ENCODE measurements at places on chromosomes 16 and 17.

GRCh38 chr17:30323262-30323894 is 10.5 kb downstream of the TMIGD1 start:
- peak; percentile 61 for DNase-seq

- DNase-seq = no peak
Measured at GRCh38 chr16:27321013-27321915, 7.5 kb downstream of the IL4R start.

DNA sequence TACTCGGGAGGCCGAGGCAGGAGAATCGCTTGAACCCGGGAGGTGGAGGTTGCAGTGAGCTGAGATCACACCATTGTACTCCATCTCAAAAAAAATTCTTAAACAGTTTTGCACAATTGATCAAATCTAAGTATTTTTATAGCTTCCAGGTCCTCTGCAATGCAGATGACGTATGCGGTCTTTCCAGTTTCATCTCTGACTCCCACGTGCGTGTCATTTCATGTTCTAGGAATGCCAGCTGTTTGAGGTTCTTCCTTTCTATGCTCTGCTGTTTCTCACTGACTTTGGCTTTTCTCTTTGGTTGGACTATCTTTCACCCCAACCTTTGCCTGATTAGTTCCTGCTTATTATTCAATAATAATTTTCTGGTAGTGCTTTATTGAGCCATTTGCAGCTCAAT is 16.2 kb downstream of the CHP2 start:
- DNase-seq = no peak

- no peak for DNase-seq
Measured at GRCh38 chr17:12815642-12816141, 26.4 kb downstream of the ARHGAP44 start.

- DNase-seq = no peak
Measured at GRCh38 chr17:32693194-32693897, 183.6 kb downstream of the MYO1D start.

DNA sequence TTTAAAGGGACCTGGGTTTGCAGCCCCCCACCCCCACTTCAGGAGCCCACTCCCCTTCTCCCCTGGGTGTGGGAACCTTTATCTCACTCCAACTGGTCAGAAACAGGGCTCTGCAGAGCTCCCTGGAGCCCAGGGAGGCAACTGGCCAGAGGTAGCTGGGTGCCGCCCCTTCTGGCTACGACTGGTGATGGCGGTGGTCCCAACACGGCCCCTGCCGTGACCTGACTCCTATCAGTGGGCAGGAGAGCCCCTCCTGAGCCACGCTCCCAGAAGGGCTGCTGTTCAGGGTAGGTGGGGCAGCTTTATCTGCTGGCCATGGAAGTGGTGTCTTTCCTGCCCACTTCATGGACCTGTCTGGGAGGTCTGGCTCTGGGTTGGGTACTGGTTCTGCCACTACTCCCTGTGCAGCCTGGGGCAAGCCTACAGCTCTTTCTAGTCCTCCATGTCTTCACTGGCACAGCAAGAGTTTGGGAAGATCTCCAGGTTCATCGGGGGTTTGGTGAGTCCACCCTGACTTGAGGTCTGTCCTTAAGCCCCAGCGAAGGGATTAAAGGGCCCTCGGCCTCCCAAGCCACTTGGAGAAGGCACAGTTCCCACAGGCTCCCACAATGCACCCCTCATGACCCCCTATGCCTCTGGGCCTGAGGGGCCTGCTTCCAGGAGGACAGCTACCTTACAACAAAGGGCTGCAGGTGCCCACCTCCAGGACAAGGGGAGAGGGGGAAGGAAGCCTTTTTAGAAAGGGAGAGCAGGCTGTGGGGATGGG is 5.5 kb upstream of the SREBF1 start:
- DNase-seq = no peak

DNA sequence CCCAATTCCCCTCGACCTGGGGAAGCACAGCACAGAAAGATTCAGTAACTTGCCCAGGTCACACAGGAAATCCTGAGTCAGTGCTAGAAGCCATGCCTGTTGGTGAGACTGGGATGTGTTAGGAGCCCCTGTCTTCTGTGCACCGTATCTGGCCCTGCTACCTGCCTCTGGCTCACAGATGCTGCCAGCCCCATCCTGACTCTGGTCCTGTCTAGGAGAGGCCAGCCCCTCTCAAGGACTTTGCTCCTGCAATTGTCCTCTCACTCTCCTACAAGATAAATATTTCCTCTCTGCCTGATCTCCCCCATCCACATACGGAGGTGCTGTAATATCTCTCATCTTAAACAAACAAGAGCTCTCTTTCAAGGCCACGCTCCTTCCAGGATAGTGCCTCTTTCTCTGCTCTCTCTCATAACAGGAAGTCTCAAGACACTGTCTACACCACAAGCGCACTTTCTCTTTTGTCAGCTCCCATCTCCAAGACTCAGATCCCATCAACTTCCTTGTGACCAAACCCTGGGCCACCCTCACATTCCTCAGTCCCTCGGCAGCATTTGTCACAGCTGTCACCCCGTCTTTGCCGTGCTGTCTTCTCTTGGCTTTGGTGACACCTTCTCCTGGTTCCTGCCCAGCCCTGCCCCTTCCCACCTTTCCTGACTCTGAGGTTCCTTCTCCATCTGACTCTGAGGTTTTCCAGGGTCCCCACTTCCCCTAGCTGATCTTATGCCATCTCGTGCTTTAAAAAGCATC is 1.9 kb downstream of the SLC13A2 start:
- no peak for DNase-seq

- DNase-seq = no peak
Measured at GRCh38 chr16:79188739-79189122, 411.8 kb downstream of the MAF start.

- no peak for DNase-seq
Measured at GRCh38 chr16:9318764-9319163, 227.3 kb downstream of the HAPSTR1 start.

DNA sequence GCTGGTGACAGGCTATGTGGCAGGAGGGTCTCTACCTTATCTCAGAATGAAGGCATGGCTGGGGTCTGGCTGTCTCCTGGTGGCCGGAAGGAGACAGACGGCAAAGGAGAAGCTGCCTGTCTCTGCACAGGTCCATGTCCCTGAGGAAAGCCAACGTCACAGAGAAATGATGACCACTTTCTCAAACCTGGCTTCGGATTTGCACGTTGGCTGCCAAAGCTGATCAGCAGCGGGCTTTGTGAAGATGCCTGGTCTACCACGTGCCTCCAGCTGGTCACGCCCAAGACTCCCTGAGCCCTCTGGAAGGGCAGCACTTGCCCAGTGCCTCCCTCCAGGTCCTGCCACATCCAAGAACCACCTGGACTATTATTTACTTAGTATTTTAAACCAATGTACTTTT is 8.4 kb downstream of the DEXI start:
- DNase-seq = no peak

DNA sequence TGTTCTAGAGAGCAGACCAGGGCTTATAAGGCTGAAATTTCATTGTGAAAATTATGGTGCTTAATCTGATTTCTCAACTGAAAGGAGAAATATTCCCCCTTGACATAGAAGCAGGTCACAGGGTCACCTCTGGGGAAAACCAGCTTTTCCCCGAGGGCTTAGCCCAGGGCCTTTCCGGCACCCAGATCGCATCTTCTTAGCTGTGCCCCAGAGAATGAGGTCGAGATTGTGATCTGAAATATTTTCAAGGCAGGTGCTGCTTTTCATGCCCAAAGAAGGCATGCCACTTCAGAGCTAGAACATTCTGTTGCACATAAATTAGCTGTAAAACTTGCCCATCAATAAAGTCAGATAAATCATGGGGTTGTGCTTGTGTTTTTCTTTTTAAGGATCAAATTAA is 25.4 kb upstream of the ARHGAP17 start:
- DNase-seq = no peak

GRCh38 chr16:8583732-8584131 is 6.6 kb downstream of the TMEM114 start:
- DNase-seq = no peak

GRCh38 chr16:12295395-12295794 is 318.9 kb downstream of the SNX29 start:
- DNase-seq = no peak

DNA sequence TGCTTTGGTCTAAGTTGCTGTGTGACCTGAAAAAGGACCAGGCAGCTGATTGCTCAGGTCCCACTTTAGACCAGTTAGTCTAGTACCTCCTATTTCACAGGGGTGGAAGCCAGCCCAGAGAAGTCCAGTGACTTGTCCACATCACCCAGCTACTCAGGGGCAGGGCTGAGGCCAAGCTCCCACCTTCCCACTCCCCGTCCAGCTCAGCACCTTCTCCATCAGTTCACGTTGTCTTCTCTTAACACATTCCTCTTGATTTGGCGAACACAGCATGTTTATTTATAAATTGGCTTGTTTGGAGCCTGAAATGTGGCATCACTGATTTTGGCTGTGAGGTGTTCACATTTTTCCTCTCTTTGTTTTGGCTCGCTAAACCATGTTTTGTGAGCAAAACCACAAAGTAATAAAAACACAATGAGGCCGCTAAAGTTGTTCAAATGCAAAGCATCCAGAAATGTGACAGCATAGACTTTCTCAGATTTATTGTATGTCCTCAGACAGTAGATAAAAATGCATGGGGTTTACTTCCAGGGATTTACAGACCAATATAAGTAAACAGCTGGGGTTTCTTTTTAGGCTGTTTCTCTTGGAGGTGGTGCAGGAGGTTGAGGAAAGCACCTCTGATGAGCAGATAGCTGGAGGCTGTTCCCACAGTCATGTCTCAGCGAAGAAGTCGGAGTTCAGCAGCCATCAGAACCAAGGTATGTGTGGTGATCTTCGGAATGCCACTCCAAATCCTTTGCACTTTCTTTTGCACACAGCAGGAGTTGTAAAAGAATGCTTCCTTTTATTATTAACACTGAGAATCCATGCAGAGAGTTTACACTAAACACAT is 88.4 kb downstream of the PLXDC1 start:
- DNase-seq = no peak

DNA sequence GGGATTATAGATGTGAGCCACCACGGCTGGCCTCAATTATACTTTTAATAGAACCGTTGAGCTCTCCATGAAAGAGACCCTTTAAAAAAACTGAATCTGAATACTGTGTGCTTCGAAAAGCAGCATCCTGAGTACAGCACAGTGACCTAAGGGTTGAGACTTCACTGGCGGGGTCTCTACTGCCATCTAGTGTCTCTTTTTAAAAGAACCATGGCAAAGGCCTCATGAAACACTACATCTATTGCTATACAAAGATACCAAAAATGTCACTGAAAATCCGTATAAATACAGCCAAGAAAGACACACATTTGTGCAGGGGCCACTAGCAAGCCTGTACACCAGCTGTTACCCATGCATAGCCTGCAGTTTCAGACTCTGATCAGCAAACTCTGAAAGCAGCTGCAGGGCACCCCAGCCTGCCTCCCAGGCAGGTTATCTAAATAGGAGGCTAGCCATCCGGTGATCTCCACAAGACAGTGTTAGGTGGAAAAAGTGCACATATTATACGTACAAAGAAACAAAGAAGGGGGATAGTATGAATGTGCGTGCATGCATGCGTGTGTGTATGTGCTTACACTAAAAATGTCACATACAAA is 35.3 kb downstream of the NPLOC4 start:
- DNase-seq = peak; percentile 20

GRCh38 chr16:72902206-72902605 is 145.7 kb downstream of the ZFHX3 start:
- no peak for DNase-seq

GRCh38 chr17:74226252-74226651 is 12.9 kb downstream of the TTYH2 start:
- DNase-seq = no peak

GRCh38 chr16:77273815-77274214 is 74.6 kb downstream of the SYCE1L start:
- DNase-seq = no peak

DNA sequence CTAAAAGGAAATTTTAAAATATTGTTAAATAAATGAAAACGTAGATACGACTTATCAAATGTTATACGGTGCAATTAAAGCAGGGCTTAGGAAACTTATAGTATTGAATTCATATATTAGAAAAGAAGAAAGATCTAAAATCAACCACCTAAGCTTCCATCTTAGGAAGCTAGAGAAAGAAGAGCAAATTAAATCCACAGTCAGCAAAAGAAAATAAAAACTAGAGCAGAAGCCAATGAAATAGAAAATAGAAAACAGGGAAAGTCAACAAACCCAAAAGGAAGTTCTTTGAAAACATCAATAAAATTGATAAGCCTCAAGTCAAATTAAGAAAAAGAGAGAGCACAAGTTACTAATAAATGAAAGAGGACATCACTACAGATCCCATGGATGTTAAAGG is 74.6 kb upstream of the CACNG5 start:
- DNase-seq = no peak

GRCh38 chr16:48064971-48065370 is 90.8 kb downstream of the ABCC12 start:
- DNase-seq = no peak

- no peak for DNase-seq
Measured at GRCh38 chr17:13885550-13885949, 183.8 kb upstream of the COX10 start.

- DNase-seq = no peak
Measured at GRCh38 chr17:5248821-5249479, 14.3 kb upstream of the SCIMP start.

GRCh38 chr16:84459533-84459894 is 44.9 kb downstream of the MEAK7 start:
- DNase-seq = no peak

DNA sequence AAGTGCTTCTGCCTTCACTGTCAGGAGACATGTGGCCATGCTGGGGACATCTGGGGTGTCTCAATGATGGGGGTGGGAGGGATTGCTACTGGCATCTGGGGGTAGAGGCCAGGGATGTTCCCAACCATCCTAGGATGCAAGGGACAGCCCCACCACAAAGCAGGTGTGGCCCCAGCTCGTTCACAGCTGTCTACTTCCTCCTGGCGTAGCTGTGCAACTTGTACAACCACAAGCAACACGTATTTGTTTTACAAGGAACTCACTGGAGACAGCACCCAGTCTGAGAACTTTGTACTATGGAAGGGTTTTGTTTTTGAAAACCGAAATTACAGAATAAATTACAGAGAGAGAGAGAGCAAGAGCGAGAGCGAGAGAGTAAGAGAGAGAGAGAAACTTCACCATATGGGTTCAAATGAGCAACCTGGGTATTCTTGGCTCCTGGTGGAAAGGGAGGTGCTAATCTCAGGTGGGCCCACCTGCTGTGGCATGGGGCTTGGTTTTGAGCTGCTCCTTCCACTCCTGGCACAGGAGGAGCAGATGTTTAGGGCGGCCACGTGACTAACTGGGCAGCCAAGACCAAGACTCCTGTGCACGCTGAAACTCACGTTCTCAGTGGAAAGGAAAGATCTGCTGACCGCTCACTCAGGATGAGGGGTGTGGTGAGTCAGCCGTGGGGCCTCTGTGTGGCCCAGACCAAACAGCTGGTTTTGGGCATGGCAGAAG is 17.5 kb upstream of the TNFRSF13B start:
- no peak for DNase-seq

DNA sequence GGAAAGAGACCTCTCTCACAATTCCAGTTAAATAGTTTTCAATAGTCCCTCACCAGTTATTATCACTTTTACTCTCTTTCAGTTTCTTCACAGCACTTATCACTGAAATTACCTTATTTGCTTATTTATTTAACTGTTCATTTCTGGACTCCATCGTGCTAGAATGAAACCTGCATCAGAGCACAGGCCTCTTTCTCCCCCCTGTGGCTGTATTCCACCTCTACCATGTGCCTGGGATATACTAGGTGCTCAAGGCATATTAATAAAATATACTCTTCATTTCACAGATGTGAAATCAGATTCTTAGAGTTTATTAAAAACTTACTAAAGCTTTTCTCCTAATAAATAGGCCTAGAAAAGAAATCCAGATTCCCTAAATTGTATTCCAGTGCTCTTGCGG is 308.9 kb upstream of the MON1B start:
- no peak for DNase-seq

All from NCI-H187 (cell line).